Activated CD4-positive, alpha-beta T cell treated with anti-CD3 and anti-CD28 coated beads, Interleukin-2, amount 50 U/mL, for 24 hours (primary cell): ENCODE measurements at places on chromosomes 4 and X.

GRCh38 chr4:149896432-149896831 lies 80.8 kb upstream of the IQCM start:
- DNase-seq, result no peak

- no peak for DNase-seq
Observed at GRCh38 chrX:117376460-117376859, 740.1 kb downstream of the KLHL13 start.

DNA sequence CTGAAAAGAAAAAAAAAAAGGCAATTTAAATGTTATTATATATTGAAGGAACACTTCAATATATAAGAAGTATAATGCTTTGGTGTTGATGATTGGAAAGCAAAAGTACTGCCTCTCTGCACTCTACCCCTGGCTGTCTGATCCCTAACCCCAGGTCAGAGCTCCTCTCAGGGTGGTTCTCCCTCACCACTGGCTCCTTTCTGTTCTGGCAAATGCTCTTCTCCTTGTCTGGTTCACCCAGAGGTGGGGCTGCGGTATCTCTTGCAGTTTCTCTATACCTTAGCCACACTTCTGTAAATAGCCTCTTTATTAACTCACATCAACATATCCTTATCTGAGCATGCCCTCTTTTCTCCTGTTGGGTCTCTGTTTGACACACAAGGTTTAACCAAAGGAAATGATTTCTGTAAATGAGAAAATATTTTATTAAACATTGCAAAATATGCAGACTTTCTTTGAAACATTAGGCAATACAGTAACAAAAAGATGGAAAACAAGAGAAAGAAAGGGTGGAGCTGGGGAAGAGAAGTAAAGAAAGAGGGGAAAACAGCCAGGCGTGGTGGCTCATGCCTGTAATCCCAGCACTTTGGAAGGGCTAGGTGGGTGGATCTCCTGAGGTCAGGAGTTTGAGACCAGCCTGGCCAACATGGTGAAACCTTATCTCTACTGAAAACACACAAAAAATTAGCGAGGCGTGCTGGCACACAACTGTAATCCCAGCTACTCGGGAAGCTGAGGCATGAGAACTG lies 45.7 kb downstream of the ING2 start:
- no peak for DNase-seq

GRCh38 chr4:92047209-92047875 lies 256.4 kb upstream of the GRID2 start:
- DNase-seq, result no peak

DNA sequence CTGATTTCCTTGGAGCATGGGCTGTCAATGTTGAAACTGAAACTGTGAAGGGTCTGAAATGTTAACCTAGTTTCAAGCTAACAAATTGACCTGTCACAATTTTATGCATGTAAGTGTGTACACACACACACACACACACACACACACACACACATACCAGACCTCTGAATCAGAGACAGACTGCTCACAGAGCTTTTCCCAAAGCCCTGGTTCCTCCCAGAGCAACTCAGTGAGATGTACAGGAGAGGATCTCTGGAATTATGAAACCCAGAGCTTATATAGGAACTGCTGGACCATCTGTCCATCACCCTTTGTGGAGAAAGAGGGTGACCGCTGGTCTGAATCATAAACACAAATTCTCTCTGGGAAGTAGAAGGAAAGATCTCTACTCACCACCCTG lies 228.1 kb upstream of the PRPS2 start:
- DNase-seq, result no peak

DNA sequence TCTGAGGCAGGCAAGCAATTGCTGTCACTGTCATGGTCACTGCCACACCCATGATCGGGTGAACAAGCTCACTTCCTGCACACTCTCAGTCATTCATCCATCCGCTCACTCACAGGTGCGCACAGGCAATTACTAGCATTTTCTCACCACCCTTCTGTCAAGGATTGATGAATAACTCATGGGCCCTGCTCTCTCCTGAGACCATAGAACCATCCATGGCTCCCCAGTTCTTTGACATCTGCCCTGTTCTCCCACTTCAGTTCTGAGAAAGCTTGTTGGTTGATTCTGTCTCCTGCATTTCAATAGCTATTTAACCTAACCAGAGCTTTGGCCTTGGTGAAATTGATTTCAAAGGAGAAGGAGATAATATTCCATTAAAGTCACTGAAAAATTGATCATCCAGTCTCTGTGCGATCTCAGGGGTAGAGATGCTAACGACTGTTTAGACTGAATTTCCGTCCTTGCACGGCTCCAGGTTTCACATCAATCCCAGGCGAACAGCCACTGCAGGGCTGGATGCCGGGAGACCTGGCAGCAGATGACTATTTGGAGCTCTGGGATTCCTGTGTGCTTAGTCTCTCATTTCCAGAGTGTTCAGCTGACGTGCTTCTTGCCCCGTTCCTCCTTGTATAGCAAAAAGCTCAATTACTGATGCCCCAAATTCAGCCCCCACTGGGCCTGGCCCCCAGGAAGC lies 36.9 kb upstream of the ADRA2C start:
- DNase-seq, result no peak

DNA sequence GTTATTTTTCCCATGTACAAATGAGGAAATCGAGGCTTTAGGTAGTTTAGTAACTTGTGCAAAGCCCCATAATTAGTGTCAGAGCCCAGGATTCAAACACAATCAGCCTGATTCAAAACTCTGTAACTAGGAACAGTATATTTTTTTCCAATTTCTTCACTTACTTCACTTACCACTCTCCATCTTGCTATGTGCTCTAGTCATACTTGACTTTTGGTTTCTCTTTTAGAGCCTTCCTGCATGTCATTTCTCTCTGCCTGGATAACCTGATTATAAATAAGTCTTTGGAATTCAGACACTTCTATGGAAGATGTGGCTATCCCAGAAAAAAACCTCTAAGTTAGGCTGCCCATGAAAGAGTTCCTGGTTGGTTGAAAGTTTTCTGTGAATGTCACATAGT lies 22.2 kb downstream of the SATL1 start:
- DNase-seq, result no peak

DNA sequence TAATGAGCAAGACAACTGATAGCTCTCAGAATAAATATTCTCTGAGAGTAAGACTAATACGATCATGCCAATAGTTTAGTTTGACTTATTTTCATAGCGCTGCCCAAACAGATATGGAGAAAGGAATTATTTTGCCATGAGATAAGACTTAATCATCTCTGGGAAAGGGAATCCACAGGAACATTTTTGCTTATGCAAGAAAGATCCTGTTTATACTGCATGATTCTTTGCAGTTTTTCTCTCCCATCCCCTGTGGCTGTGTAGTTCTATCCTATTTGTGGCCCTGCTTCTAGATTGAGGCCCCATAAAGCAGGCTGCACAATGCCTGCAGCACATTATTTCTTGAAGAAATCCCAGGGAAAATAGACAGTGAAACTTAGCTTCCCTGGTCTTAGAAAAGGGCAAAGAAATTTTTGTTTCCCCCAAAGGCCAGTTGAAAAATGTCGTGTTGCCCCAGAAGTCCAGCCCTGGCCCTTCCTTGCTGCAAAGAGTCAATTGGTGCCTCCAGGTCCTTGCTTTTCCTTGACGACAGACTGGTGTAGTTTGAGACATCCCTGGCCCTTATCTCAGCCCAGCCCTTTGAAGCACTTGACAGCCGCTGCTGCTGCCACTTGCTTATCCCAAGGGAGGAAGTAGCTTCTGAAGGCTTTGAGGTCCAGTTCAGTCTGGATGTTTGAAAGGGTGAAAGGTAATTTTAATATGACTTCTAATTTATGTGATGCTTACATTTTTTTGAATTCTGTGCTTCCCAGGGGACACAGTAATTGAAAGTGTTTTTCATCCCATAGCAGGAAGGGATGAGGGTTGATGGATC lies 45.0 kb upstream of the SH3RF1 start:
- no peak for DNase-seq

GRCh38 chrX:10725071-10725470 lies 104.7 kb upstream of the MID1 start:
- DNase-seq, result no peak

DNA sequence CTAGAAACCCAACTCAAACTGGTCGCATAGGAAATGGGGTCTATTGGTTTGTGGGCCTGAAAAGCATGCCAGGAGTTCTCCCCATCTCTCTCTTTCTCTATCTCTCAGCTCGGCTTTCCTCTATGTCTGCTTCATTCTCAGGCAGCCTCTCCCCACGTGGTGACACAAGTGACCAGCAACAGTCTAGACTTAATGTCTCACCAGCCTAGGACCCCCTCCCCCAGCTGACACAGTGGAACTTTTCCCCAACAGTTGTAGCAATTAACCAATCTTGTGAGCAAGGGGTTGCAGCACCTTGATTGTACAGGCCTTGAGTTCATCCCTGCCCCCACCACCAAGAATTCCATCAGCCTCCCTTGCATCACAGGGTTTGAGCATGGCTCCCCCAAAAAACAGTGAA lies 159.8 kb upstream of the KIT start:
- DNase-seq, result no peak

- no peak for DNase-seq
Observed at GRCh38 chrX:20789103-20789502, 522.4 kb upstream of the RPS6KA3 start.

DNA sequence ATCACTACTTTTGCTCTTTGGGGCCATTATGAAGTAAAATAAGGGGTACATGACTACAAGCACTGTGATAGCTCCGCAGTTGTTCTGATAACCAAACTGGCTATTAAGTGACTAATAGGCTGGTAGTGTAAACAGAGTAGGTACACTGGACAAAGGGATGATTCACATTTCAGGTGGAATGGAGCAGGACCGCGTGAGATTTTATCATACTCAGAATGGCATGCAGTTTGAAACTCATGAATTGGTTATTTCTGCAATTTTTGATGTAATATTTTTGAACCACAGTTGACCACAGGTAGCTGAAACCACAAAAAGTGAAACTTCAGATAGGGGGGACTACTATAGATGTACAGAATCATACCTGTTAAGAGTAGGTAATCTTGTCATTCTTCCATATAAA lies 55.8 kb downstream of the PAK3 start:
- no peak for DNase-seq

- no peak for DNase-seq
Observed at GRCh38 chr4:28443371-28443770, 1582.7 kb downstream of the STIM2 start.

DNA sequence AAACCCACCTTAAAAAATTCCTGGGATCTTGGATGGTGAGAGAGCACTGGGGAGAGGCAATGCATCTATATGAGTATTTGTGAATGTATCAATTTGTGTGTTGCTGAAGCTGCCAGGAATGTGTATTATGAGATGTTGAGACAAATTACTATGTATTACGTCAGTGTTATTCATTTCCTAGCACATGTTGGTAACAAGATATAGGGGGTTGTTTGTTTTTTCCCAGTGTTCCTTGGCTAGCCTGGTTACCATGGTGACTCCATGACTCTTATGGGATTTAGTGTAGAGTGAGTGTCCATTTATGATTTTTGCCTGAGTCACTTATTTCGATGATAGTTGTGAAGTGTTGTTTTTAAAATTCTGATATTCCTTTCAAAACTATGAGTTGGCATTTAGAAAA lies 65.6 kb downstream of the RAB40A start:
- no peak for DNase-seq

DNA sequence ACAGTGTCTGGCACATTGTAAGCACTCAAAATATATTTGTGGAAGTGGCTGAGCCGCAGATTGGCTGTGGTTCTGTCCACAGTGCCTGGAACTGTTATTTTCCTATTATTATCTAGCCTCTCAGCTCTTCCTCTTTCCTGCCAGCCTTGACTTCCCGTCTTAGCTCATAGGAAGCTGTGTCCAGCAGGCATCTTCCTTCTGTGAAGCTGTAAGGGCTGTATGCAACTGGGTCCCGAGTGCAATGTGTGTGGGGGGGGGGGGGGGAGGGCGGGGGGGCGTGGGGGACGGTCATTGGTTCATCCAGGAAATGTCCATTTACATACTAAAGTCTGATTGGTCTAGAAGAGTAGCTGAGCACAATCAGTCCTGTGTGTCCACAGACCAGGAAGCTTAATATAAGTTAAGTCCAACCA lies 210.7 kb downstream of the PDGFRA start:
- DNase-seq, result no peak
